ENCODE measurements at places on chromosomes 1 and 21. TPM values are rescaled to one million over a fixed set of nuclear protein-coding genes. Genes with fewer than 3 reads are reported as not detected.

HJV gene
- total RNA-seq, result not detected

EPHA10 gene
- 6.2 TPM for total RNA-seq

GRCh38 chr1:110477445-110477957, 26.6 kb downstream of the PROK1 start:
- no peak for DNase-seq

- no peak for DNase-seq
Measured at GRCh38 chr1:214192825-214193643, 87.9 kb upstream of the SMYD2 start.

DNA sequence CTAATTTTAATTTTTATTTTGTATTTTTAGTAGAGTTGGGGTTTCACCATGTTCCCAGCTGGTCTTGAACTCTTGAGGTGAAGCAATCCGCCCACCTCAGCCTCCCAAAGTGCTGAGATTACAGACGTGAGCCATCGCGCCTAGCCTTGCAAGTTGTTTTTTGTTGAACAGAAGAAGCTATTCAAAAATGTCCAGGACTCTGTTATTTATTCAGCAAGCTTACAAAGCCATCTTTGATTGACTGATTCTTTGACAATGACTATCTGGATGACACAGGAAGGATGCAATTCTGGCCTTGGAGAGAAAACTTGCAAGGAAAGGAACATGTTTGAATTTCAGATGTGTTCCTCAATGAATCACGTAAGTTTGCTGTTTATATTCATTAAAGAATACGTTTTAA, 63.5 kb downstream of the MAP3K7CL start:
- no peak for DNase-seq

DNA sequence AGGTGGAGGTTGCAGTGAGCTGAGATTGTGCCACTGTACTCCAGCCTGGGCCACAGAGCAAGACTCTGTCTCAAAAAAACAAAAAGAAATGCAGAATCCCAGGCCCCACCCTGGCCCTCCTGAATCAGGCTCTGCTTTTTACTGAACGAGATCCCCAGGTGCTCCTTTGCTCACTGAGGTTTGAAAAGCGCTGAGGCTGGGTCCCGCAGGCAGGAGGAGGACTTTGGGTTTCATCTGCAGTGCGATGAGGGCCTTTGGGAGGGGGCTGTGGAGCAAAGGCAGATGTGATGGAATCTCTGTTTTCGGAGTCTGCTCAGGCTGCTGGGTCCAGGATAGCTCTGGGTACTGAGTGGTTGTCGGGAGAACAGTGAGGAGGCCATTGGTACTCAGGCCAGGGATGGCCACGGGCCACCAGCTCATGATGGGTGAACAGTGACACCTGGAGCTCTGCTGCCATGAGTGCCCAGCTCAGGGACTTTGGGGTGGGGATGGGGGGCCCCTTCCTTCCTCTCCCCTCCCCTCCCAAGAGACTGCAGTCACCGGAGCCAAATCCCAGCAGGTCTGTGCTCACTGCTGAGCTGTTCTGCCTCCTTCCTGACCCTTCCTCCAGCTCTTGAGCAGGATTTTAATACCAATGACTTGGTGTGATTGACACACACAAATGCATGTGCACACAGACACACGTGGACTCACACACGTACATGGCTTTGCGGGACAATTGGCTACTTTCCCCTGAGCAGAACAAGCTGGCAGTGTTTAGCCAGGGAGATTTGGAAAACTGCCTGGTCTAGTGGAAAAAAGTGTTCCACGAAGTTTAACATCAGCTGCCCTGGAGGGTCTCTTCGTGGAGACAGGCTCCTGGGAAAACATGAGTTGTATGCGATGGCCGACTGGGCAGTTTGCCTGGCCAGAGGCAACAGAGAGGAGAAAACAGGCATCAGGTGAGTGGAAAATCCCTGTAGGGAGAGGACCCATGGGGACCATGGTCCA, 3.6 kb upstream of the DHRS3 start:
- DNase-seq, result no peak

GRCh38 chr1:55685560-55685959, 470.4 kb upstream of the USP24 start:
- no peak for DNase-seq

DNA sequence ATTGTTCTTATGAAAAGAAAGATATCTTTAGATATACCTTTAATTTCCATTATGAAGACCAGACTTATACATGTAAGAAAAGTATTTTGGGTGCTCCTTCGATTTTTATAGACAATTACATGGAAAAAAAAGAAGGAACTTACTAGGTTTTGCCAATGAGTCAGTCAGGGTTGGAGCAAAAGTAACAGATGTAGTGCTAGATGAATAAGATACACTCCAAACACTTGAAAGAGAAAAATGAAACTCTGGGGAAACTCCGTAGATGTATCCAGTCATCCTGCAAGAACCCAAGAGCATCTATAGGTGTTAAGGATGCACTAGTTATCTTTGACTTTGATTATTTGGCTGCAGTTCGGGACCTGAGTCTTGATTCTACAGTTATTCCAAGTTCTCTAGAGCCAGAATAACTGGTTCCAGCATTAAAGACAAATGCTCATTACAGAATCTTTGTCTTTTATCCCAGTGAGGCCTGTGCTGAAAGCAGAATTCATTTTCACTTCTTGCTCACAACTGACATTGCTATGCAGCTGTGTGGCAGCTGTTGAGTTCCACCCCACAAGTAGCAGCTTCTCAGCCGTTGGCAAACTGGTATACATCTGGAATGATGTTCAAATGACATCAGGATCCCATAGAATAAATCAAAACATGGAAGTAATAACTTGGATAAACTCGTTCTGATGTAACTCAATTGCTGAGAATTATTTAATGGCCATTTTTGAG, 326.1 kb downstream of the ASTN1 start:
- no peak for DNase-seq

- DNase-seq, result no peak
Measured at GRCh38 chr1:154342132-154342531, 16.8 kb downstream of the ATP8B2 start.

DNA sequence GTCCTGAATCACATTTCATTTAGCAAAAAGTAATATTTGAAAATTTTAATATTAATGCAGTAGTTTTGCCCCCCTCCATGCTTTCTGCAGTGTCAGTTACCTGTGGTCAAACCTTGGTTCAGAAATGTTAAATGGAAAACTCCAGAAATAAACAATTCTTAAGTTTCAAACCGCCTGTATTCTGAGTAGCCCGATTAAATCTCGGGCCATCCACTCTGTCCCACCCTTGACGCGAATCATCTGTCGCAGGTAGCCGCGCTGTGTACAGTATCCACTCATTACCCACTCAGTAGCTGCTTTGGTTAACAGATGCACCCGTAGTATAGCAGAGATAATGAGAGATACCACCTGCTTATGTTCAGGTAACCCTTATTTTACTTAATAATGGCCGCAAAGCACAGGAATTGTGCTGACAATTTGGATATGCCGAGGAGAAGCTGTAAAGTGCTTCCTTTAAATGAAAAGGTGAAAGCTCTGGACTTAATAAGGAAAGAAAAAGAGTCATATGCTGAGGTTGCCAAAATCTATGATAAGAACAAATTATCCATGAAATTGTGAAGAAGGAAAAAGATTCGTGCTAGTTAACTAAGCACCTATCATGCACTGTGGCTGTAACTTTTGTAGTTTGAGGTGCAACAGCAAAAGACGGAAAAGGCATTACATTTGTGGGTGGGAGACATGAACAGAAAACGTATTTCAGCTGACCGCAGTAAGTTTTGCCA, 889 bp upstream of the SCYL3 start:
- no peak for DNase-seq

DNA sequence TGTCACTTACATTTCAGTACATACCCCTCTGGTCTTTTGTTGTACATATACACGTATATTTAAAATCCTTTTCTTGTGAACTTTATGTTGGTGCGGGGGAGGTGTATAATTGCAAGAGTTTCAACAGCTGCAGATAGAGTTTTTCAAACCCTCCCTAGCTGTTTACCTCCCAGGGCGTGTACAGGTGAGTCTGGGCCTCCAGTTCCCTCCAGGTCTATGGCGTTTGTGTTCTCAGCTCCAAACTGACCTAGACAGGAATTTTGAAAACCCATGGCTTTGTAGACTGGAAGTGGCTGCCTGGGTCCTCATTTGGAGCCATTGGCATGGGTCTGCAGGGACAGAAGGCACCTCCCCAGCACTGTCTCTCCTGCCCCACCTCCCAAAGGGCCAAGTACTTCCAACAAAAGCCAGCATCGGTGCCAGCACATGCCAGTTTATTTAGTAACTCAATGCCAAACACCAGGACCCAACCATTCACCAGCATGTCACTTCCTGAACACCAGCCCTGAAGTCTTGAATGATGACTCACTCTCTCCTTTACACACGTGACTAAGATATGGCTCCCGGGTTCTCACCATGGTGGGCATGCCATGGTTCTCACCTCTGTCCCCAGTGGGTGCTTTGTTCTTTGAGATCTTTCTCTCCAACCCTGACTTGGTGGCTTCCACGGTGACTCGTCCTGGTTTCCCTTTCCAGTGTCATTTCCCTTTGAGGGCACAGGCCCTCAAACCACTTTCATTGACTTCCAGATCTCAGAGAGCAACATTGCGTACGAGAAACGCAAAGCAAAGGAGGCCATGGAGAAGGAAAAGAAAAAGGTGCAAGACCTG, 57.3 kb upstream of the EFHD2 start:
- DNase-seq, result no peak

DNA sequence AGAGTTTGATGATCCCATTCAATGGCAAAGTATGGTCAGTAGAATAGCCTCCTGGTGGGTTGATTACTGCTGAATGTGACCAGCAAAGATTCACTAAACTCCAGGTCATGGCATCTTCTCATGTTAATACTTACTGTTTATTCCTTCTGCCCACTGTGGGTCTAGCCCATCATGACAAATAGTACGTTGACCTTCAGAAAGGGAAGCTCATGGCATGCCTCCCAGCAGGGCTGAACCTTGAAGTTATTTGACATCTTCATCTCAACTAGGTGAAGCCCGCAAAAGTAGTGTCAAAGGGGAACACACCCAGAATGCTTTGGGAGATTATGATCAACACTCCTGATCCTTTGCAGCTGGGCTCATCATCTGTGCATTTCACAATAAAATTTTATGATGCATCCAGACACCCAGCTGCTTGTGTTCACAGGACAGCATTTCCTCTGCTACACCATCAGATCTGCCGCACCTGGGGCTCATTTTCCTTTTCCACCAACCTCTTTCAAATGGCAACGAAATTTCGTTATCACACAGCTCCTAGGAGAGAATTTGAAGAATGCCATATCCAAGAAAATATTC, 49.6 kb downstream of the HLX start:
- DNase-seq, result no peak

GRCh38 chr1:246790833-246791232, 66.6 kb downstream of the SCCPDH start:
- no peak for DNase-seq

GRCh38 chr1:190754666-190755065, 277.0 kb upstream of the BRINP3 start:
- DNase-seq, result no peak

- DNase-seq, result no peak
Measured at GRCh38 chr1:64135462-64136223, 67.8 kb upstream of the UBE2U start.
